Mesendoderm (in vitro differentiated cells): ENCODE measurements at places on chromosomes 11 and 22.

- DNase-seq, result no peak
Observed at GRCh38 chr22:28329186-28330073, 350.2 kb downstream of the TTC28 start.

DNA sequence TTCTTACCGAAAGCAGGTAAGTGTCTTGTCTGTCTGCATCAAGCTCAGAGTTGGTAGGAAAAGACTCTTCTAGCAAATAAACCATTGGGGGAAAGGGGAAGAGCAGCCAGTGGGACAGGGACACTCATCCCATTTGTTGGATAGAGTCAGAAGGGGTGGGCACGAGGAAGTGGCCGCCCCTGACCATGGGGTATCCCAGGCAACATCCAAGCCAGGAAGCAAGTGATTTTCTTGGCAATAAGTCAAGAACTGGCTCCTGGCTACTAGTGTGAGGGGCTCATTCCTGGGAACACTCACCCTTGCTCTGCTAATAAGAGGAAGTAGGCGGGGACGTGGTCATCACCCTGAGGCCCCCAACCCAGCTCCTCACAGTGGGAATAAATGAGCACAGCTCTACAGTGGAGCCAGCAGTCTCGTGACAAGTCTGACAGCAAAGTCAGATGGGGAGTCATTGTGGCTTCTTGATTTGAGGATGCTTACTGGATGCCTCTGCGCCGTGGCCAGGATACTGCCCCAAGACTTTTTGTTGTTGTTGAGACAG lies 6.7 kb downstream of the SLC25A18 start:
- peak; percentile 63 for DNase-seq

GRCh38 chr11:91869686-91870085 lies 354.9 kb upstream of the FAT3 start:
- no peak for DNase-seq

DNA sequence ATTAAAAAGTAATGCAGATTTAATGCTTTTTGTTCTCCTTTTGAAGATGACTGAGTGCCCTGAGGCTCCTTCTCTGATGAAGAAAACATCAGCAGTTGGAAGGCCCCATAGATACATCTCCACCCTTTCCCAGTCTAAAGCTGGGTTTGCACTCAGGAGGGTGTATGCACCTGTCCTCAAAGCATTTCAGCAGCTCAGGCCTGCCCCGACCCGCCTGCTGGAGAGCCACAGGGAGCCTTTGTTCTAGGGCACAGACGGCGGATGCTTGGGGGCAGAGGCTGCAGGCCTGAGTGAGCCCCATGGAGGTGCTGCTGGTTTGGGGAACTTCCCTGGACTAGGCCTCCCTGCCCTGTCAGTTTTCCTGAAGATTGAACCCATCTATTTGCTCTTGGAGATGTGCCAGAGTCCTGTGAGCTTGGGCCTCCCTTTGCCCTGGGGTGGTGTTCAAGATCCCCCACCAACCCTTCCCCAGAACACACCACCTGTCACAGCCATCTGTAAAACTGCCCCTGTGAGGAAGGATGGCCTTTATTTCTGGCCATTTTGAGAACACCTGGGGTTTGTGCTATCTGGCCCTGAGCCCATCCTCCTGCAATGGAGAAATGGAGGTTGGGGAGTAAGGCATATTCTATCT lies 160.0 kb downstream of the NAV2 start:
- DNase-seq, result no peak

GRCh38 chr11:88106666-88107065 lies 68.6 kb downstream of the RAB38 start:
- no peak for DNase-seq

DNA sequence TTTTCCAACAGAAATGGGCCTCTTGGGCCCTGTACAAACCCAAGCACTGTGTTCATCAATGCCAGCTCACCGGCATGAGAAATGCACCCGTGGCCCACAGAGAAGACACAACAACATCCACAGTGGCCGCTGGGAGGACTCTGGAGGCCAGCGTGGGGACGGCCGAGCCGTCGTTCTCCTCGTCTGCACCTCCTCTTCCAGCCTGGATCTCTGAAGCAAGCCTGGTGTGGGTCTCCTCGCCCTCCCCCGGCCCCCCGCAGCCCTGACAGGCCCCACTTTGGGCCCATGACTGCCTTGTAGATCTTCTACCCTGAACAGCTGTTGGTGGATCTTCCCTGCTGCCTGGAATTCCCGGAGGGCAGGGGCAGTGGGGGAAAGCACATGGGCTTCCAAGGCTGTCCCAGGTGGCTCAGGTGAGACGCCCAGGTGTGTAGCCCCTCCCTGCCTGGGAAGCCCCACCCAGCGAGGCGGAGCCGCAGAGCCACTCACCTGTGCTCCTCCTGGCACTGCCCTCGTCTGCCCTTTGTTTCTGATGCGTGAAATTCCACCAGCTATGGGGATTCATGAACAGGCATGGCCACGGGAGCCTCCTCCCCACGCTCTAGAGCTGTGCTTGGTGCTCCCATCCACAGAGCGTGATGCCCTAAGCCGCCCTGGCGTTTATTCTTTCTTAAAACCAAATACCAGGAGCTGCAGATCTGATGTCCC lies 225.9 kb downstream of the BRD1 start:
- no peak for DNase-seq

- peak; percentile 46 for DNase-seq
Observed at GRCh38 chr11:24622262-24622661, 125.4 kb downstream of the LUZP2 start.

GRCh38 chr11:2744166-2744565 lies 44.4 kb upstream of the KCNQ1OT1 start:
- no peak for DNase-seq

- DNase-seq, result no peak
Observed at GRCh38 chr11:110077346-110077745, 15.8 kb upstream of the ZC3H12C start.

- no peak for DNase-seq
Observed at GRCh38 chr11:118219732-118220131, 5.1 kb downstream of the JAML start.

DNA sequence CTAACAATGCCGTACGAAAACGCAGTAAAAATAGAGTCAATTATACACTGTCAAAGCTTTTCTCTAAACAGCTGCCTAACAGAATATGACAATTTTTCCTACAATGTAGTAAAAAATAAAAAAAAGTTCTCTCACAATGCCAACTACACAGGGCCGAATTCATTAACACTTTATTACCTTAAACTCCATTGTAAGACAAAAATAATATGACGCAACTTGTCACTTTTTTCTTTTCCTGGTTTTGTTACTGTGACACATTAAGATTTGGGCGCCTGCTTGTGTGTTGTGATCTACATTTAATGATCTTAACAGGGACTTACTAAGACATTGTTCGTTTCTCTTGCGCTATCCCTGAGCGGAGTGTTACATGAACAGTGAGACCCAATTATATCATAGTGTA lies 204.1 kb downstream of the INSC start:
- DNase-seq, result no peak

DNA sequence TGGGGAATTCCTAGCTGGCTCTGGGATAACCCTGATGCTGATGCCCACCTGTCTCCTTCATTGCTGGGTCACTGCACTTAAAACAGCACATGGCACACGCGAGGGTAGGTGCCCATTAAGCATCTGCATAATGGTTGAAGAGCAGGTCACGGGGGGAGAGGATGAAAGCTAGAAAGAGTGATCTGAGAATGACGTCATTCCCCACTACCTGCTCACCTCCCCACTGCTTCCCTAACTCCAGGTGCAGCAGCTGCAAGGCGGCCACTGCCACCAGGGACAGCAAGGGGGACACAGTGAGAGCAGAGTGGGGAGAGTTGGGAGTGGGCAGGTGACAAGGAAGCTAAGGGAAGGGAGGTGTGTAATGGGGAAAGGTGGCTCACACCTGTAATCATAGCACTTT lies 27.0 kb downstream of the ADA2 start:
- no peak for DNase-seq

- DNase-seq, result peak; percentile 26
Observed at GRCh38 chr22:19524170-19525115, at the start of gene CLDN5. TSS of gene CLDN5 (minus strand) at chr22:19524410. CDS start at chr22:19524255, 155 bp downstream.

DNA sequence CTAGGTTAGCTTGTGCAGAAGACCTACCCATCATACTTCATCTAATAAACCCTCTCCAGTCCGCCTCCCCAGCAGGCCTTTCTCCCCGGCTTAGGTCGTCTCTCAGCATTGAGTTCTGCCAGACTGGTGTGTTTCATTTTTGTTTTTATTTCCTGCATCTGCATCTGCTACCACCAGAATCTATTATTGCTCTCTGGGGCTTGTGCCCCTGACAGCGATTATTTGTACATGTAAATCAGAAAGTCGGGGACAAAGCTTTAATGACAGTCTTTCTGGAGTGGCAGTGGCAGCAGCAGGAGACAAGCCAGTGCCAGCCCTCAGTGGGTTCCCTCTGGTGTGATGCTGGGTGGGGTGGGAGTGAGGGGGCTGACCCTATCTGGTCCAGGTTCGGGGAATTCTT lies 127.5 kb downstream of the PKNOX2 start:
- no peak for DNase-seq

GRCh38 chr22:27063406-27063805 lies 406.0 kb downstream of the MIAT start:
- no peak for DNase-seq

GRCh38 chr11:48154151-48154550 lies 62.5 kb upstream of the OR4B1 start:
- DNase-seq, result no peak

- DNase-seq, result no peak
Observed at GRCh38 chr22:37141971-37142370, 7.7 kb downstream of the IL2RB start.

- peak; percentile 94 for DNase-seq
Observed at GRCh38 chr11:46369458-46370152, 11.9 kb upstream of the MDK start.

DNA sequence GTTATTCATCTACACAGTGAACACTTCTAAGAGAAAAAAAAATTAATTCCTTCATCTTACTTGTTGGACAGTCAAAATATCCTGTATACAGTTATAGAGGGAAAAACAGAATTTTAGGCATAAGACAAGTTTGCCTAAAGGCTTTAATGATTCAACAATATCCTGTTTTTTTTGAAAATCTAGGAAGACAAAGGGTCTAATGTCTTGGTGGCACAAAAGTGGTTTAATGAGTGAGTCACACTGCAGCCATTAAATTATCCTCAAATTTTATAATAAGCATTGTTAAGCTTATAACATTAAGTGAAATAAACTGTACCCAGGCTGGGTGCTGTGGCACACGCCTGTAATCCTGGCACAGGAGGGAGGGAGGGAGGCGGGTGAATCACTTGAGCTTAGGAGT lies 72.9 kb downstream of the GAB2 start:
- no peak for DNase-seq

DNA sequence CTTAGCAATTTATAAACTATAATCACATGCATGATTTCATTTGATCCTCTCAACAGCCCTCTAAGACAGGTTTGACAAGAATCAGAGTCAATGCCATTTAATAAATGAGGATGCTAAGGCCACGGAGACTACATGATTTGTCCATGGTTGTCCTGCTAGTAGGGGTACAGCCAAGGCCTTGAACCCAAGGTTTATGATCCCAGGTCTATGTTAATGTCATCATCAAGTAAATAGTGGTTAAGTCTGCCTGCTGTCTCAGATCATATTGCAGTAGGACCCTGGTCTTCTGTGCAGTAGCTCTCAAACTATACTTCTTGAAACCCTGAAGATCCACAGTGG lies 17.7 kb upstream of the SYTL2 start:
- DNase-seq, result no peak

GRCh38 chr11:61948505-61948904 lies 1.6 kb upstream of the BEST1 start:
- no peak for DNase-seq

DNA sequence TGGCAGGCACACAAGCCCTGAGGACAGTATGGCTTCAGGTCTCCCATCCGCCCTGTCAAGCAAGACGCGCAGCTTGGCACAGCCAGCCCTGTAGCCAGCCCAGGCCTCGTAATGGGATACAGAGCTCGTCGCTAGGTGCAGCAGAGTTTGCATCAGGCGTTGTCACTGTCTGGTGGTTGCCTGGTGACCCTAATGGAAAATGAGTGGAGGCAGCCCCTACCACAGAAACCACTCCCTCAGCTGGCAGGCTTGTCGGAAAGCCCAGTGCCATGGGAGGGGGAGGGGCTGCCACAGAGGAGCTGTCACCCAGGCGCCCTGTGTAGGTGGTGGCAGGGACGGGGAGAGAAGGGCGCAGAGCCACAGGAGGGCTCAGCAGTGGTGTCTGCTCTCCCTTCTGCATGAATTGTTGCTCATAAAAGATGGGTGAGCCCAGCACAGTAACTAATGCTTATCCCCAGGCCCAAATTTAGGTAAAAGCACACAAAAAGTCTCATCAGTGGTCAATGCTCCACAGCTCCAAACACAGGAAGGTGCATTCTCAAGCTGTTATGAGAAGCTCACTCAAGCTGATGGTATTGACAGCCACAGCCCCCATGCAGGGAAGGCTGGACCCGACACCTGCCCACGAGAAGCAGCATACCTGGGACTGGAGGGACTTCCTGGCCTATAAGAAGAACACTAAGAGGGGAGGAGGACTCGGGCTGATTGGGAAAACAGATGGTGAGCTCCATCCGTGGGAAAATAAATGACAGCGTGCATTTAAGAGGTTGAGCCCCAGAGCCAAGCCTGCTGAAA lies 164.6 kb downstream of the ETS1 start:
- DNase-seq, result peak; percentile 37

DNA sequence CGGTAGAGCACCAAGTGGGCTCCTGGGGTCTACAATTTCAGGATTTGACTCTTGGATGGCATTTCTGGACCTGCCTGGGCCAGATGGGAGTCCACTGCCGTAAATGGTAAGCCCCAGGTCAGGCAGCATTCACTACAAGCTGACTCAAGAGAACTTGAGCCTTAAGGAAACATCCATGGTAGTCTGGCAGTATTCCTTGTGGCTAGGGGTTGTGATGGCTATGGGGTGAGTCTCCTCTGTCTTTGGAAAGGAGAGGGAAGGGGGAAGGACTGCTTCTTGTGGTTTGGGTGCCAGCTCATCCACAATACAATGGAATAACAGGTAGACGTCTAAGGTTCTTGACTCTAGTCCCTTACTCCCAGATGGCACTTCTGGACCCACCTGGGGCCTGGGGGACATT lies 32.3 kb upstream of the POU2AF2 start:
- DNase-seq, result no peak

DNA sequence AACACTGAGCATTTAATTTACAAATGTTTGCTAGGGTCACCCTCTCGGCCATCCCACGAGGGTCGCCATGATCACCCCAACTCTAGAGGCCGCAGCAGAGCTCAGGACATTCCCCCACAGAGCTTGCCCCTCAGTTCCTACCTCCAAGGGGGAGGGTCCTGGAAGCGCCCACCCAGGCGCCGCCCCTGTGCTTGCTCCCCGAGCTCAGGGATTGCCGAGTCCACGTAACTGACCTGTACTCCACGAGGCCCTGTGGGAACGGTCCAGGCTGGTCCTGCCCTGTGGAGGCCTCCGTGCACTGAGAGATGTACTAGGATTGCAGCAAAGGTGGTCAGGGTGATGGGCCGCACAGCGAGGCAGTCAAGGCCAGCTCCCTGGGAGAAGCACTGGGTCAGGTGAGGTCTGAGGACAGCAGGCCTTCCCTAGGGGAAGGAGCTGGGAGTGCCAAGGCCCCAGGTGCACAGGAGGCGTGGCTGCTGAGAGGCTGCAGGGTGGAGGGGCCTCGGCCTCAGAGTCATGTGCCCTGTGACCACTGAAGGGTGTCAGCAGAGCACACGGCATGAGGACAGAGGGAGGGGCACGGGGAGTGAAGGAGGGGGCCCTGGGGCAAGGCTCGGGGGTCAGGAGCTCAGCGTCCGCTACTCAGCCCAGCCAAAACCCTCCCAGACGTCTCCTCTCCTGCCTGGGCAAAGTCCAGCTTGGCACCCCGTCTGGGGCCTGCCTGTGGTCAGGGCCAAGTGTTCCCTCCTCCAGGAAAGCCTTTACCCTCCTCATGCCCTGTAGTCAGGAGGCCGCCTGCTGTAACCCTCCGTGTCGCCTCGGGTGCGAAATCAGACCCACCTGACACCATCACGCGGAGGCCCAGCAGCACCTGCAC lies 2.4 kb upstream of the MIOX start:
- DNase-seq, result no peak

- DNase-seq, result peak; percentile 30
Observed at GRCh38 chr11:125925247-125925740, 20.6 kb upstream of the VSIG10L2 start.
